A549 treated with ZK216348 at 1 μM for 4 hours (cell line): ENCODE measurements at places on chromosomes 4 and X. TPM values are rescaled to one million over a fixed set of nuclear protein-coding genes. Genes with fewer than 3 reads are reported as not detected.

CCNG2 gene
- 1.9 to 5.5 TPM (median 4.8 TPM) in 5 replicates for total RNA-seq

FGG gene
- total RNA-seq, result 5.1 to 8.0 TPM (median 5.5 TPM) in 5 replicates

GPR82 gene
- not detected in 5 replicates for total RNA-seq

VCX gene
- not detected in 5 replicates for total RNA-seq
